ENCODE measurements at places on chromosomes 5 and 9. TPM values are rescaled to one million over a fixed set of nuclear protein-coding genes. Genes with fewer than 3 reads are reported as not detected.

- H3K27me3 ChIP-seq: no peaks in the 10 kb centered on the region
- H3K36me3 ChIP-seq: no peaks in the 10 kb centered on the region
- no peaks in the 10 kb centered on the region for H3K4me1 ChIP-seq
- H3K4me3 ChIP-seq: no peak overlapping the region
These were observed 137.7 kb downstream of the PRELID2 start for GRCh38 chr5:145697251-145697990.

GRCh38 chr9:130986356-130986965 is 22.5 kb upstream of the LAMC3 start:
- no peaks in the 10 kb centered on the region for H3K36me3 ChIP-seq
- peaks cover 48% of the 10 kb centered on the region for H3K27me3 ChIP-seq
- no peak overlapping the region for H3K4me3 ChIP-seq

DNA sequence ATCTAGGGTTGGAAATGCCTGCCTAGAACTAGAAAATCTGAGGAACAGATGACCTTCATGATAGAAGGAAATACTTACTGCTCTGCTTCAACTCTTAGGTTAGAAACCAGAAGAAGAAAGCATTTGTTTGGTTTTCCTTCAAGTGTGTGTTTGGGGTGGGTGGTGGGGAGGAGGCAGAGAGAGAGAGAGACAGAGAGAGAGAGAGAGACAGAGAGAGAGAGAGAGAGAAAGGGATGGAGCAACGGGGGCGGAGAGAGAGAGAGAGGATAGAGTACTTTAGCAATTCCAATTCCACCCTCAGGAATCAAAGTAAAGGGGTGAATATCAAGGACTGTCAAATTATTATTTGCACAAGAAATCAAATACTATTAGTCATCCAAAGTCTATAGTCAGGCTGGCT is 29.2 kb upstream of the GCNT4 start:
- no peaks in the 10 kb centered on the region for H3K36me3 ChIP-seq
- H3K4me1 ChIP-seq: no peaks in the 10 kb centered on the region
- H3K27ac ChIP-seq: no peak overlapping the region
- H3K27me3 ChIP-seq: no peaks in the 10 kb centered on the region

Gene CYSRT1
- total RNA-seq: not detected

Gene CMYA5
- 0.90 TPM for total RNA-seq

Measured in IMR-90 (cell line).